NCI-H2029 treated with DMSO at 0.1 percent for 48 hours (cell line): ENCODE measurements at places on chromosomes 4 and X.

DNA sequence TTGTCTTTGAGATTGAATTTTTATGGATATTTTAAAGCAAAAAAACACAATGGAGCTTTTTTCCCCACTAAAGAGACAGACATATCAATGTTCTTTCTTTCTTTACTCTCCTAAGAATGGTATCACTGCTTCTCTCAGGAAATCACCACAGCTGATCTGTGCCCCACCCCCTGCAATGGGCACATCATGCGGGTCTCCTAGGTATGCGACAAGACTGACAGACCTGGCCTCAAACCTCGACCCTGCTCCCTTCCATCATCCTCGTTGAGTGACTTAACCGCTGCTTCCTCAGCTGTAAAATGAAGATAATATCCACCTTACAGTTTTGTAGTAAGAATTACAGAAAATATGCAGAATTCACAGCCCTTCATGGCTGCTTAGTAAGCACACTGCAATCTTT lies 58.3 kb downstream of the LEF1 start:
- no peak for DNase-seq

DNA sequence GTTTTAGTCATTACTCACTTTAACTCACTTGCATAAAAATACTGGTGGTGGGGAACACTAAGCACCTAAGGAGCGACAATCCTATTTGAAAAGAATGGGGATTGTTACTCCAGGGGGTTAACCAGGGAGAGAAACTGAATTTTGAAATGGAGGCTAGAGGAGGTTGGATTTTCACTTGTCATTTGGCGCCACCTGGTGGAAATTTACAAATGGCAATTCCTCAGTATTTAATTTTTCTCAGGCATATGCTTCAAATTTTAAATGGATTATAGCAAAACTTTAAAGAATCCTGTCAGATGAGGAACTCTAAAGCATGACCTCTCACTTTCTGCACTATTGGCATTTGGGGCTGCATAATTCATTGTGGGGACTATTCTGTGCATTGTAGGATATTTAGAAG lies 2.7 kb upstream of the GEMIN8 start:
- DNase-seq: no peak

GRCh38 chrX:13755254-13755653 lies 20.7 kb downstream of the OFD1 start:
- no peak for DNase-seq

- no peak for DNase-seq
Measured at GRCh38 chrX:17719711-17720110, 17.6 kb upstream of the SCML1 start.

GRCh38 chr4:85408301-85408700 lies 66.6 kb upstream of the ARHGAP24 start:
- no peak for DNase-seq

DNA sequence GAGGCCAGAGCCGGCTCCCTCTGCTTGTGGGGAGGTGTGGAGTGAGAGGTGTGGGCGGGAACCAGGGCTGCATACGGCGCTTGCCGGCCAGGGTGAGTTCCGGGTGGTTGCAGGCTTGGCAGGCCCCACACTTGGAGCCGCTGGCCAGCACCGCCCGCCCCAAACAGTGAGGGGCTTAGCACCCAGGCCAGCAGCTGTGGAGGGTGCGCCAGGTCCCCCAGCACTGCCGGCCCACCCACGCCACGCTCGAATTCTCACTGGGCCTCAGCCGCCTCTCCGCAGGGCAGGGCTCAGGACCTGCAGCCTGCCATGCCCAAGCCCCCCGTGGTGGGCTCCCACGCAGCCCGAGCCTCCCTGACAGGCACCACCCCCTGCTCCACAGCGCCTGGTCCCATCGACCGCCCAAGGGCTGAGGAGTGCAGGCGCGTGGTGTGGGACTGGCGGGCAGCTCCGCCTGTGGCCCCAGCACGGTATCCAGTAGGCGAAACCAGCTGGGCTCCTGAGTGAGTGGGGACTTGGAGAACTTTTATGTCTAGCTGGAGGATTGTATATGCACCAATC lies 275.3 kb downstream of the RAPGEF2 start:
- no peak for DNase-seq

DNA sequence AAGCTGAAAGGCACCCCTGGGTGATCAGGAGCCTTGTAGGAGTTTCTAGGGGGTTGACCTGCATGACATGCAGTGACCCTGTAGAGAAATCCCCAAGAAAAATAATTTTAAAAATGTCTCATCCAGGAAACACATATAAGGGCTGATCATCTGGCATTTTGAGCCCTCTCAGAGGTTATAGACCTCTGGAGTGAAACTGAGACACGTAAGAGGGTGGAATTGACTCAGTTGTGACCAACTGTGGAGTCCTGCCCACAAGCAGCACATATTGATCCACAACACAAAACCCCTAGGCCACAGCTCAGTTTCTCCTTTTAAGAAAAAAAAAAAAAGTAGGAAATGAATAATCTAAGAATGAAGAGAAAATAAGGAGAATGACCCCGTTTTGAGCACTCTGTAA lies 32.5 kb upstream of the MTMR8 start:
- DNase-seq: no peak

- no peak for DNase-seq
Measured at GRCh38 chrX:16319929-16320328, 152.6 kb downstream of the MAGEB17 start.

GRCh38 chr4:5724377-5724776 lies 13.4 kb downstream of the EVC start:
- DNase-seq: no peak

DNA sequence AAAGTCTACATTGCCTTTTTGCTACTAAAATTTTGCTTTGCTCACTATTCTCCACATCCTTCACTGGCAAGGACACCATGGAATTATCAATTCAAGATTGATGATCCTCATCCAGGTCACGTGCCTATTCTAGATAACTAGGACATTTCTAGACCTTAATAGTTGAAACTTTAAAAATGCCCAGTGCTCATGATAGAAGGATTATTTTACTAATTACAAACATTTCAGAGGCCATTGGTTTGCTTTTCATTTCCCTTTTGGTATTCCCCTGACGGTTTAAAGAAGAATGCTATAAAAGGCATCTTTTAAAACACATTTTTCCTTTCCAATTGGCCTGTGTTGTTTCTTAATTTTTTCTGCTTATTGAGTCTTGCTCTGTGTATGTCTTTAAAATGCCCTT lies 249.4 kb downstream of the NDST4 start:
- DNase-seq: no peak

GRCh38 chr4:127622921-127623796 lies 9.6 kb upstream of the INTU start:
- no peak for DNase-seq

- no peak for DNase-seq
Measured at GRCh38 chr4:48058617-48059530, 42.3 kb downstream of the NIPAL1 start.

GRCh38 chrX:20471483-20471882 lies 204.8 kb upstream of the RPS6KA3 start:
- DNase-seq: no peak

DNA sequence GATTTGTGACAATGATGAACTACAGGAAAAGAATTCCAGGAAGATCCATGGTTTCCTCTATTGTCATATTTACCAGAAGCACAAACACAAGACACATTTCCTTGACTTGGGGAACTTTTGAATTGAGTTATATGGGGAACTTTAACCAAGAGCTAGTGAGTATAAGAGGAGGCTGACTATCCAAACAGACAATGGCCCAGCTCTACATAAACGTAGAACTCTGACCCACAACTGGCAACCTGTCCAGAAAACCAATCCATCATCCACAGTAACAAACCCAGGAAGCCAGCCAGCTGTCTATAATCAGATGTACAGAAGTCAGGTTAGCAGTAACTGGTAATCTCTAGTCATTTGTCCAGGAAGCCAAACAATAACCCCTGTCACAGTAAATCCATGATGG lies 167.0 kb upstream of the CPEB2 start:
- DNase-seq: no peak

DNA sequence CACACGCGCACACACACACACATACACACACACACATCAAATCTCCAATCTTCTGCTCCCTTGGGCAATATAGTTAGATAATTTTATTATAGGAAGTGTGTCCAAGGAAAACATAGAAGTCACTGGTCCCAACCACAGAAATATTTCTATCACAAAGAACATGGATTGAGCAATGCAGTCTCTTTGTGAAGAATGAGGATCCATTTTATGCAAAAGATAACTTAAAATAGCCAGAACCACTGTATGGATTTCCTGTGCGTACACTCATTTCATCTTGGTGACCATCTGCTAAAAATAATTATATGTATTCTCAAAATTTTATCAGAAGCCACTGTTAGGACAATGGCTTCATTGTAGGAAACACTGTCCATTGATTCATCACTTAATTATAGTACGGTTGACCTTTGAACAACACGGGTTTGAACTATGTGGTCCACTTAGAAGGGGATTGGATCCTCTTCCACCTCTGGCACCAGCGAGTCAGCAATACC lies 169.6 kb upstream of the MXRA5 start:
- no peak for DNase-seq

- DNase-seq: no peak
Measured at GRCh38 chrX:11363069-11363594, 69.9 kb downstream of the AMELX start.
